ENCODE measurements at places on chromosomes 7 and 10.

- DNase-seq = no peak
These were observed 189.4 kb upstream of the MTPN start for GRCh38 chr7:136166521-136166920.

GRCh38 chr10:56844978-56845529 lies 484.0 kb upstream of the ZWINT start:
- no peak for DNase-seq

GRCh38 chr7:41003611-41003940 lies 699.3 kb downstream of the INHBA start:
- no peak for DNase-seq

- no peak for DNase-seq
These were observed 156.6 kb downstream of the SPAG6 start for GRCh38 chr10:22501863-22502262.

DNA sequence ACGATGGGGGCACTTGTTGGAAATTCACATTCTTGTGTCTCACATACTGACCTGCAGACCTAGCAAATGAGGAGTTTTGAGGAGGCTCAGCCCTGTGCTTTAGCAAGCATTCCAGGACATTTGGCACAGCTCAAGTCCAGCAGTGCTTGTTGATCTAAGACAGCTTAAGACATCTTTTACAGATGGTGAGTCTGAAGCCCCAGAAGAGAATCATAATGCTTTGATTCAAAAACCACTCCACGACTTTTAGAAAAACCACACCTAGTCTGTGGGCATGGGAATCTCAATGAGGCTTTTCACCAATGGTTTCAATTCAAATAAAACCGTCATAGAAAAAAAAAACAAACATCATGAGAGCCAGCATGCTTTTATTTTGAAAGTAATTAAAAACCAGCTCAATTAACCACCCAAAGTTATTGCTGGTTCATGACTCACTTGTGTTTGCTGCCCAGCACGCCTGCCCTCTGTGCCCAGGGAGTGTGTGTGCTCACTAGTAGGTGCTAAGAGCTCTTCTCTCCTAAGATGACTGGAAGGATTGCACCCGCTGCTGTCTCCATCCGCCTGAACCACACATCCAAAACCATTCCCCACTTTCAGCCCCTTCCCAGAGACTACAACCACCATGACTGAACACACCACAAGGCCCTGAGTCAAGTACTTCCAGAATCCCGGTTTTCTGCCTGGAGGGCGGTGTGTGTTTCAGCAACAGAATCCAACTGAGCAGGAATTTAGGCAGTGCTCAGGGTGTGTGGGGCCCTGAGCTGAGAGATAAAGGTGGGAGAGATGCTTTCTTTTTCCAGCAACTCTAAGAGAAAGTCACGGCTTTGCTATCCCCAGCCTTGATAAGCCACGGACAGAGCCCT lies 130.2 kb upstream of the ADAM12 start:
- DNase-seq = no peak
